Fibroblast of the aortic adventitia (primary cell): ENCODE measurements at places on chromosomes 11 and 22. TPM values are rescaled to one million over a fixed set of nuclear protein-coding genes. Genes with fewer than 3 reads are reported as not detected.

FAM83F gene
- total RNA-seq = not detected in 2 replicates

DNA sequence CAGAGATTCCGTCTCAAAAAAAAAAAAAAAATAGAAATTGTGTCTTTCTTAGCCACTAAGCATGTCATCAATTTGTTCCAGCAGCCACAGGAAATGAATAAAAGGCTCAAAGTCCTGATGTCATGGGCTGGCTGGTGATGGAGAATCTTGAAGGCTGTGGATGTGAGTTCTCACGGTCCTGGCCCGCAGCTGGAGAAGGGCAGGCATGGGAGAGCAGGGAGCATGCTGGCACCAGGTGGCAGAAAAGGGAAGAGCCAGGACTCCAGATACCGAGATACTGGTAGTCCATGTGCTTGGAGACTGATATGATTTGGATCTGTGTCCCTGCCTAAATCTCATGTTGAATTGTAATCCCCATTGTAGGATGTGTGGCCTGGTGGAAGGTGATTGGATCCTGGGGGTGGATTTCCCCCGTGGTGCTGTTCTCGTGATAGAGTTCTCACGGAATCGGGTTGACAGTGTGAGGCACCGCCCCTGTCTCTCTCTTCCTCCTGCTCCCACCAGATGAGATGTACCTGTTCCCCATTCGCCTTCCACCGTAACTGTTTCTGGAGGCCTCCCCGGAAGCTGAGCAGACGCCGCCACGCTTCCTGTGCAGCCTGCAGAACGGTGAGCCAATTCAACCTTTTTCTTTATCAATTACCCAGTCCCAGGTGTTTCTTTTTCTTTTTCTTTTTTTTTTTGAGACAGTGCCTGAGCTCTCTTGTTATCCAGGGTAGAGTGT, 18.1 kb downstream of the MRGPRD start:
- no peak for DNase-seq

OR10W1 gene
- total RNA-seq = not detected in 2 replicates

DNA sequence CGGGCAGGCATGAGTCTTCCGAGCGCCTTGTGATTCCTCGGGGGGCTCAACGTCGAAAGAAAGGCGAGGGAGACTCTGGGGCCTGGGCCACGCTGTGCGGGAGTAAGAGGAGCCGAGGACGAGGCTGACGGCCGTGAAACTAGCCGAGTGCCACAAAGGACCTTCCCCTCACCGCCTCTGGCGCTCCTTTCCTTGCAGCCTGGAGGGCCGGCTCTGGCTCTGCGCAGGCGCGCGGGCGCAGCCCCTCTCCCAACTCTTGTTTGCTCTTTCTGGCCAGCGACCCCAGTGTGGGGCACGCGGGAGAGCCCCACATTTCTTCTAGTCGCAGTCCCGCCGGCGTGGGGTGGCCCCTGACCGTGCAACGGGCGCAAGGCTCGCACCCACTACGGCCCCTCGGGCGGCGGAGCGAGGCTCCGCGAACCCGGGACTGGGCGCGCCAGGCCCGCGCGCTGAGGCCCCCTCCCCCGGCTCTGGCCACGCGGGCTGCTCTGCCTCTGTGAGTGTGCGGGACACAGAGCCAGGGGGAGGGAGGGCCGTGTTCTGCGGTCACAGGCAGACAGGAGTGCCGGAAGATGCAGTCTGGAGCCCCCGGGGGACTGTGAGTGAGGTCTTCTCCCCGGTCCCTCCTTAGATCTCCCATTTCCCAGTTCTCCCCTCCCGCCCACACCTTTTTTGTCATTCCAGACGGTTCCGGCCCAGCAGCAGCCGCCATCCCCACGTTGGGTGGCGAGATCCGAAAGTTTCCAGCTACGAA, 1.0 kb upstream of the TOB2 start:
- DNase-seq = peak; percentile 53

DNA sequence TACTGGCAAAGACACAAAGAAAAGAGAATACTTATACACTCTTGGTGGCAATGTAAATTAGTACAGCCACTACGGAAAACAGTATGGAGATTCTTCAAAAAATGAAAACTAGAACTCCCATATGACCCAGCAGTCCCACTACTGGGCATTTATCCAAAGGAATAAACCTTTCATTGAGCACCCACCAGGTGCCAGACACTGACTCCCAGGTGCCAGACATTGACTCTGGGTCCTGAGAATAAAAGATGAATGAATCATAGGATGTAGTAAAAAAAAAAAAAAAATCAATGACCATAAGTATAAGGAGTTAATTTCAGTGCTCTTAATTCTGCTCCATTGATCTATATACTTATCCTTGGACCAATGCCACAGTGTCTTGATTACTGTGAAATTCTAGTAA, 28.2 kb downstream of the HEPHL1 start:
- DNase-seq = no peak

DNA sequence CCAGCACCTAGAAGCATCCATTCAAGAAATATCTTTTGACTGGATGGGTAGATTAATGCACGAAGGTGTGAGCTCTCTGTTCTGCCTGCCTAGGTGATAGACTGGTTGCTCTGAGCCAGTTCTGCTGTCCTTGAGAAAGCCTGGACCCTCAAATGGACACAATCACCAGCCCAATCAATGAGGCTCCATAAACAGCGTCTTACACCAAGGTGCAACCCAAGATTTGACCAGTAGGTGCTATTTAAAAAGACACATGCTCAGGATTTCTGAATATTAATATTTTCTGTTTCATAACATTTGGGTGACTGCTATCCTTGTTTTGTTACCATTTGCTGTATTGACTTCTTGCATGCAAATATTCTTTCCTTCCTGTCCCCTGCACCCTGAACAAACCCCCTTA, 39.0 kb downstream of the PAMR1 start:
- DNase-seq = no peak

GAL3ST3 gene
- not detected in 2 replicates for total RNA-seq

- no peak for DNase-seq
These were observed 42.2 kb downstream of the AHNAK start for GRCh38 chr11:62504158-62504973.

MS4A6E gene
- not detected in 2 replicates for total RNA-seq

GRCh38 chr22:39434243-39434653, 22.6 kb upstream of the MGAT3 start:
- DNase-seq = no peak

DCHS1 gene
- 5.2 and 19.0 TPM in 2 replicates for total RNA-seq

DNA sequence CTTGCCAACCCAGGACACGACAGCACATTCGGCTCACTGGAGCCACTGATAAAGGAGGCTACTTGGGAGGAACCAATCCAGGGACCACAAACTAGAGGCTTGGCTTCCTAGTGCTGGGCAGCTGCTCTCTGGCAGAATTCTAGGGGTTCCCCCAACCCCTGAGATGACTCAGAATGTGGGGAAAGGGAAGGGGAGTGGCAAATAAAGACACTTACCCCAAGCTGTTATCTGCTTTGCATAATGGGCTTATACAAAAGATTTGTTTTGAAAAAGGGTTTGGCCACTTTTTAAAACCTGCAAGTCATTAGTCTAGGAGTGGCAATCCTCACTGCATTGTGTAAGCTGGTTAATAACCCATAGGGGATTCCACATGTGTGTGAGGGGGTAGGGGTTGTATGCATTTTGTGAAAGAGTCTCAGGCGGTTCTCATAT, 64.1 kb upstream of the LMO1 start:
- peak; percentile 25 for DNase-seq

DNA sequence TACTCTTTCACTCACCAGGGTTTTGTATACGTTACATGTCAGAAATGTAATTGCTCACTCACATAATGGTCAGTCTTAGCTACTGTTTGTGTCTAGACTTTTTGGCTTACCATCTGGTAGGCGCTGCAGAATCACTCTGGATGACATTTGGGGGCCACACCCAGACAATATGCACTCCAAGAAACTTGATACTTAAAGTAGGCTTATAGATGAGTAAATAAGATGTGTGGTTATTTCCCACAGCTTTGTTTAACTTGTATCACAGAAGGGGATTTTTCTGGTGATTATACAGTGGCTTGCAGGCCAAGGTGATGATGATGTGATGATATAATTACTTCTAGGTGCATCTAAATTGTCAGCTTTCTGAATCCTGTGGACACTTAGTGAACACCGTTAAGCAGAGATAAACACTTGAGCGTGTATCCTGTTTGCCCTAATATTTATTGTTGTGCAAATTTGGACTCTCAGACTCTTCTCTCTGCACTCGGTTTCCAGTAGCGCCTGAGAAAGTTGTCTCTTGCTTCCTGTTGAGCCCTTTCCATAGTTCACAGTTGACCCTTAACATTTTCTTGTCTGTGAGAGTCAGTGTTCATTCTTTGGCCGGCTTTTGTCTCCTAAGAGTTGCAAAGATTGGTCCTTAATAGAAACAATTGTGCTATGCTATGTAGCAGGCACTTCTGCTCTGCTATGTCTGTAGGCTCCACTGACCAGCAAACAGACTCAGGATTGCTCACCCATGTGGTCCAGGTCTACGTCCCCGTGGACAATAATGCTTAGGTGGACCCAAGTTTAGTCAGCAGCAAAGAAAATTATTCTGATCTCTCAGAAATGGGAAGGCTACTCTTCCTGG, 89.3 kb downstream of the PRR5L start:
- peak; percentile 85 for DNase-seq

KBTBD4 gene
- 28.4 and 29.9 TPM in 2 replicates for total RNA-seq

GRCh38 chr11:79708319-79708932, 267.6 kb upstream of the TENM4 start:
- DNase-seq = peak; percentile 32

DNA sequence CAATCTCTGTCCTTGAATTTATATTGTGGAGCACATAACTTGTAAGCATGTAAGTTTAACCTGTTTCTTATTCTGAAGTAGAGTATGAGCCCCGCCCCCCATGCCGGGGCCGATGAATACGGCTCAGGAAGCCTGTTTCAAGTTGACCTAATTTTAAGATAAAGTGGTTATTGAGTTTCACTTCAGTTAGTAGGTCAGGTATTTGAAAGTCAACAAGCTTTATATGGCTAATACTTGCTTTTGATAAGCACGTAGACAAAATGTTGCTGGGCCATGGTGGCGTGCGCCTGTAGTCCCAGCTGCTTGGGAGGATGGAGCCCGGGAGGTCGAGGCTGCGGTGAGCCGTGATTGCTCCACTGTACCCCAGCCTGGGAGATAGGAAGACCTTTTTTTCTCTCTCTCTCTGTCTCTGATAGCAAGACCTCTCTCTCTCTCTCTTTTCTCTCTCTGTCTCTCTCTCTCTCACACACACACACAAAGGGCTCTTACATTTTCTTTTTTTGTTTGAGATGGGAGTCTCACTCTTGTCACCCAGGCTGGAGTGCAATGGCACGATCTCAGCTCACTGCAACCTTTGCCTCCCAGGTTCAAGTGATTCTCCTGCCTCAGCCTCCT, 14.4 kb downstream of the YWHAH start:
- no peak for DNase-seq

ARHGEF12 gene
- total RNA-seq = 85.2 and 103 TPM in 2 replicates

DNA sequence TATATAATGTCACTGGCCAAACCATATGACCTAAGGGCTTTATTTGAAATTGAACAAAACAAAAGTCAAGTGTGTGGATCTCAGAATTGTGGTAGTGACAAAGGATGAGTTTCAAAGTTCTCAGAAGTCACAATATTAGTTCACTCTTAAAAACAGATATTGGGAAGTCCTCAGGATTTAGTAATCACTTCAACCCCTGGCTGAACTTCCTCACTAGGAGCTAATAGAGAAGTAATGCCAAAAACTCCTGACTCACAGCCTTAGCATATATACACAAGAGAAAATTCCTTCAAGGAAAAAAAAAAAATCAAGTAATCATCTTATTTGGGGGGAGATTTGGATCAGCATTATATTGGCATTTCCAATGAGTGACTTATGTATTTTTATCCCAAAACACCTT, 75.6 kb upstream of the APOA1 start:
- DNase-seq = peak; percentile 87

DNA sequence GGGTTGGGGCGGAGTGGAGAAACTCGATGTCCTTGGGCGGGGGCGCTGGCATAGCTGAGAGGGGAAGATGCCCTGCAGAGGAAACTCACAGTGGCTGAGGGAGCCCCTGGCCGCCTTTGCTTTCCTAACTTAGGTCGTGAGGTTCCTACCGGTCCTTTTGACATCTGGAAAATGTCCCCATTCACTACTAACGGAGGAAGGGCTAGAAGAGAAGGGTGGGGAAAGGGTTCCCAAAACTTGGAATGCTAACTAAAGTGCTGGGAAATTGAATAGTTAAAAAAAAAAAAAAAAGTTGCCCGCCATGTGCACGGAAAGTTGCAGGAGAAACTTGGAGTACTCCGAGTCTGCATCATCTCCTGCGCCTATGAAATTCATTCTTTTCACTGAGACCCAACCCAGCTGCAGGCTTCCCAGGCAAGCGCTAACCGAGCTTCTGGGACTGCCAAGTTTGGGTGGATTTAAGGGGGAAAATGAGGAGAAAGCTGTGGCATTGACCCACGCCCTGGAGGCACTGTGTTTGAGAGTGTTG, 796 bp downstream of the TIMP3 start:
- peak; percentile 53 for DNase-seq

CD248 gene
- 99.1 and 193 TPM in 2 replicates for total RNA-seq

DNA sequence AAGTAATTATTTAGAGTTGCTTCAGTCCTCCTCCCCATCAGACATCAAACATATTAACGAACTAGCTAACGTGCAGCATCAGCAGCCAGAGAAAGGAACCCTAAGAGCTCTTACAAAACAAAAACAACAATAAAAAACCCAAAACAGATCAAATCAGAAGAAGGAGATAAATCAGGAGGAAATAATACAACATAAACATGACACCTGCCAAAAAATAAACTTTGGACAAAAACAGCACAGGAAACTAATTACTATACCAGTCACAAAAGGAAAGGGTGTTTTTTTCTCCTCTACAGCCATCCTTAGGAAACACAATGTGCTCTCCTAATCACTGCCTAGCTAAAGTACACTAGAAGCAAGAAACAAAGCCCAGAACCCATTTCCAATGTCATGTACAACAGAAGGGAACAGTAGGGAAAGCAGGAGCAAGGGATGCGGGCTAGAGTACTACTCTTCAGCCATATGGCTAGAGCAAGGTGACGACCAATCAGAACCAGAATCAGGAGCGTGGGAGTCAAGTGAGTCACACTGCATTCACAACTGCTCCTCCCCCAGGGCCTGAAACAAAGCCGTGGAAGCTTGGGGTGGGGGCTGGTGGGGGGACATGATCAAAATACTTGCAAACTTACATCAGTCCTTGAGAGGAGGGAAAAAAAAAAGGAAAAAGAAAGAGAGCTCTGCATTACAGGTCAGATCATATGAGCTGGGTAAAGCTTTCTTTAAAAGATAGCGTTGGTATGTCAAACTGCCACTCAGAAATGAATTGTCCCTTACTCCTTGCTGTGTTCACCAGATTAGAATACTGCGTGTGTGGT, 60.4 kb downstream of the LARGE2 start:
- DNase-seq = peak; percentile 82

DNA sequence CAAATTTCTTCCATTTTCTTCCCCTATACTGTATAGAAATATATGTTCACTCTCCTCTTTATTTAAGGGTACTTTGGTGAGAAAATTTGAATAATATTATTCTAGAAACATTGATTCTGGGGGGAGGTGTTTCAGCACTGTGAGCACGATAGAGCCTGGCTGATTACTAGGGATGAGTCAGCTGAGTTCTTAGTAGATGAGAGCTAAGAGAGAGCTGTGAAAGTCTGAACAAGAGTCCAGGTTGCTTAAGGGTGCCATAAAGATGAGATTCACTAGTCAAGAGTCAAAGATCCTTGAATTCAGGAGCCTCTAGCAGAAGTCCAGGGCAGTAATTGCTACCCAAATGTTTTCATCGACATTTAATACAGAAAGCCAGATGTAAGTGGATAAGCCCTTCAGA, 756.6 kb upstream of the API5 start:
- DNase-seq = no peak
